Activated CD8-positive, alpha-beta memory T cell treated with anti-CD3 and anti-CD28 coated beads for 4 hours (primary cell): ENCODE measurements at places on chromosomes 3 and 15.

GRCh38 chr3:29668728-29669127 lies 387.9 kb downstream of the RBMS3 start:
- DNase-seq: no peak

DNA sequence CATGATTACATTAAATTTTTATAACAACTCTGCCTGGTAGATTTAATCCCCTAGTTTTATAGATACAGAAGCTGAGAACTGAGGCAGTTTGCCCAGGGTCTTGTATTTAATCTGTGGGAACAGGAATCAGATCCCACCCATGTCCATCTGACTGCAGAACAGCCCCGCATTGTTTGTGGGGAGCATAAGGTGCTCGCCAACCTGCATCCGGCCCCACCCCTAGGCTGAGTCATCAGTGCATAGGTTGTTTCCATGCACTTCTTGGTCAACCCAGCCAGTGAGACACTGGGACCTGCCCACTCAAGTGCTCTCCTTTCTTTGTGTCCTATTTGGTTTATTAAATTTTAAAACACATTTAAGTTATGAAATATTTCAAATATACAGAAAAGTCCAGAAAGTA lies 266.2 kb downstream of the OPA1 start:
- no peak for DNase-seq

GRCh38 chr15:33278816-33279612 lies 31.8 kb upstream of the RYR3 start:
- no peak for DNase-seq

GRCh38 chr15:67508407-67508806 lies 12.5 kb upstream of the C15orf61 start:
- DNase-seq: no peak

- no peak for DNase-seq
Measured at GRCh38 chr3:111870620-111871019, 11.6 kb downstream of the PHLDB2 start.
